ENCODE measurements at places on chromosomes 2 and 18. TPM values are rescaled to one million over a fixed set of nuclear protein-coding genes. Genes with fewer than 3 reads are reported as not detected.

DNA sequence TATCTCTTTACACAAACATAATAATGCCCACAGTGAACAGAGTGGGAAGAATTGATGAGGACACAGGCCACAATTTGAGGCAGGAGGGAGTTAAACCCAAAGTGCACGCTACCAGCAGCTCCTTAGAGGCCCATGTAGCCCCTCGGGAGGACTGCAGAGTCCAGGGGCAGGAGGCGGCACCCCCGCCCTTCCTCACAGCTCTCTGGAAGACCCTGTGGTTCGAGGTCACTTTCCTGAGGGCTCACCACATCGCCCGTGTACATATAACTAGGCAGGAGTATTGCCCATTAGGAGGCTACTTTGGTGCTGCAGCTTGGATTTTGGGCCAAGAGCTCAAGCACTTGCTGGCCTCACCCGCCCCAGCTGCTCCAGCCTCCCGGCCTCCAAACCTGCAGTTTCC, 22.2 kb upstream of the CIDEA start:
- no peak for ATAC-seq

DNA sequence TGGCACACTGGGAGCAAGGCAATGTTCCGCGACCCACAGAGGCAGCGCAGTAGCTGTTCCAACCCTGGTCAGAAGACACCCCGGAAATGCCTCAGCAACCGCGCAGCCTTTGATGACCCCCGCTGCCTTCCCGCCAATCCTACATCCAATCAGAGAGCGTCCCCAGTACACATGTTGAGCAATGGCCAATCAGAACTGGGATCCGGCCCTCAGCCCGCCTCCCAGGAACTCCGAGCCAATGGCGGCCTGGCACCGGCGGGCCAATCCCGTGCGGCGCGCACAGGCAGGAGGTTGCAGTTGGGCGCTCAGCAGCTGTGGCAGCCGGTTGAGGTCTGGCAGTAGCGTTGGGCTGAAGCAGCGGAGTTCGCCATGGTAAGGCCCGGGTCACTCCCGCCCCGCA, at the start of gene TUBA3D:
Gene TUBA3D (plus strand): TSS at position 289 of the 400 bp plus-strand sequence. CDS start 81 bp downstream, at position 370.
- no peak for ATAC-seq

DNA sequence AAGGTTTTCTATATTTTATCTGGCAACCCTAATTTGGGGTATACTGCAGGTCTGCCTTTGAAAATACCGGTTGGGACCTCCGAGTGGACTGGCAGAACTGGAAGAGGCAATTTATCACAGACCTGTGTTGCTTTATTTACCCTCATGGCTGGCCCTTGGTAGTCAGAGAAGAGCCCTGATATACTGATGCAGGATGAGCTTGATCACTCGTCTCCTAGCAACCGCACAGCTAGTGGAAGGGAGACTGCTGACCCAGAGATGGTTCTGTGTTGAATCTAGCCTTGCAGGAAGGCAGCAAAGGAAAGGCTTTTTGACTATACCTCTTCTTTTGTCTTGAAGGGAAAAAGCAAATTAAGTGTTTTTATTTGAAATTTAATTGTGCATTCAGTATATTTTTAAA, 154.7 kb downstream of the EML6 start:
- ATAC-seq: no peak

- no peak for ATAC-seq
Measured at GRCh38 chr2:21422050-21422449, 298.3 kb downstream of the TDRD15 start.

DNA sequence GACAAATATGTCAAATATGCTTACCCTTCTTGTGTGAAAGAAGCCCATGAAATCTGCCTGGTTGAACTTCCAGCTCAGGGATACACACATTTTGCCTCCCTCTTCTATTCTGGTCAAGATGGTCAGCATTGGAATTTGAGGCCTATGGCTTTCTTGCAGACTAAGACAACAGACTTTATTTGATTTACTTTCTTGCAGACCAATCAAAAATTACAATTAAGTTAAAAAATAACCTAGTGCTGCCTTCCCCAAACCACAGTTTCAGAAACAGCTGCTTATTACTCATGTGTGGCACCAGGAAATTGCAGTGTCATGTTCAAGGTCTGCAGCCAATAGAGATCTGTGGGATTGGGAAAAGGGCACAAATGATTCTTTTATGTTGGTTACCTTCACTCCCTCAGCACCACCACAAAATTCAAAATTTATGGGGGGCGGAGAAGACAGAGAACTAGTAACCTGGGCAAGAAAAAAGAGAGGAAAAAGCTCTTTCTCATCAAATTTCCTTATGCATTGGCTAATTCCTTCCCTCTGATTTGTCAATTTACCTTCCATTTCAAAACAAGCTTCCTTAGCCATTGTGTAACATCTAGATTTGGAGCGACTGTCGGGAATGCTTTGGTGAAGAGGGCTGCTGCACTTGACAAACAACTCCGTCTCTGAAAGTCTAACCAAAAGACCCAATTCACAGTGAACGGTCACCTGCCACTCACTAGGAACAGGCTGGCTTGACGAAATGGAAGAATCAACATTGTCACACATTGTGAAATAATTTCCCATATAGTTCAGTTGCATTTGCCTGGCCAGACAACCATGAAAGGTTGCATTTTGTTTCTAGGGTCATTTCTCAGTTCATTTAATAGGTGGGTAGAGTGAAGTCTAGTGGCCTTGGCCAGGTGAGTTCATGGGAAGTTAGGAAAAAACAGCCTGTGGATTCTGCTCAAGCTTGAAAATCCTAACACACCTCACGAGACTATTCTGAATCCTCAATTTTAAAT, 100.4 kb upstream of the FZD5 start:
- no peak for ATAC-seq

DNA sequence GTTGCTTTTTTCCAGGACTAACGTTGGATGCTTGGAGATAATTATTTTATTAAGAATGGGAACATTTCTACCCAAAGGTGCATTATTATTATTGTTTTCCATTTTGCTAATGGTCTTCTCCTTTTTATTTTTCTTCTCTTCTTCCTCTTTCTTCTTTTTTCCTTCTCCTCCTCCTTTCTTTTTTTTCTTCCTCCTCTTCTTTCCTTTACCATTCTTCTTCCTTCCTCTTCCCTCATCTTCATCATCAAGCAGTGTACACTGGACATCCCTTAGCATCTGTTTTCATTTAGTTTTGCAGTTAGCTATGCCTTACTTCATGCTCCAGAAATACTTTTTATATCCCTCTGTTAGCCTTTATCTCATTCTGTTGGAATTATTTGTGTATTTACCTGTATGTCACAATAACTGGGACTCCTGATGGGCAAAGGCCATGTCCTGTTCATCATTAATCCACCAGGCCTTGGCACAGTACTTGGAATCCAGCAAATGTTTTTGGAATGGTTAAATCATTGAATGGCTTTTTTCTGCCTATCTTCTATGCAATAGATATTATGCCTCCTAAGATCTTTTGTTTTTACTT, 162.7 kb downstream of the CAMKMT start:
- no peak for ATAC-seq

GRCh38 chr2:122670897-122671296, 915.4 kb downstream of the TSN start:
- no peak for ATAC-seq

GRCh38 chr2:16526193-16526592, 139.4 kb downstream of the CYRIA start:
- ATAC-seq: no peak

DNA sequence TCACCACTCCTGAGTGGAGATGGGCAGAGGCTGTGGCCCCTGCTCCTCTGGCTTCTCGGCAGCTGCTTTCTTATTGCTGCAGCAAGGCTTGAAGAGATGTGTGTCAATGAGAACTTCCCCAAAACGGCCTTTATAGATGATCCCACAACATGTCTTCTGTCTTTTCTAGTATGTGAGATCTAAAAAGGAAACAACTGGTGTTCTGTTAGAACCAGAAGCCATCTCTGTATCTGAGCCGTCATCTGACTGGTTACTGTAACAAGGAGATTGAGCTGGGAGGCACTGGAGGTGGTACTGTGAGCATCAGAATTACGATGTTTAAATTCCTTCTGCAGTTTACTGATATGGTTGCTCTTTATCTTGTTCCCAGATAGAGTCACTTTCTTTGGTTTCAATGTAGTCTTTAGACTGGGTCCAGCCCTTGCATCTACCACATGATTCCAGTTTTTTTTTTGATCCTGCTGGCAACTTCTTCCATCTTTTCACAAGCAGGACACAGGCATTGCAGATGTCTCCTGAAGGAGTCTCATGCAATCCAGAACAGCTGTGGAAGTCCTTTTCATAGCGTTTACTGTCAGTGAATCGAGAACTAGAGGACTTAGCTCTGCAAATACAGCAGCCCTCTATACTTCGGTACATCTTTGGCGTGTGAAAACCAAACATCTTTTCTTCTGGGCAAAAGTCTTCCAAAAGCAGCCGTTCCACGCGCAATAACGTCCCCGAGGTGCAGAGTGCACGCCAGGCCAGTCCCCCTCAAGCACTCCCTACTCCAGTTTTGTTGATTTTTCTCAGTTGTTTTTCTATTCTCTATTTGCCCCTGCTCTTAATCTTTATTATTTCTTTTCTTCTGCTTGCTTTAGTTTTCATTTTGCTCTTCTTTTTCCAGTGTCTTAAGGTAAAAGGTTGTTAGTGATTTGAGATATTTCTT, 29.7 kb downstream of the TAF4B start:
- ATAC-seq: no peak

DAW1 gene
- not detected for total RNA-seq

REG3A gene
- not detected for total RNA-seq

CIB4 gene
- total RNA-seq: not detected

SNTG2 gene
- 7.9 TPM for total RNA-seq

Measured in gastroesophageal sphincter (tissue), 4 donors.